MCF 10A (cell line): ENCODE measurements at places on chromosomes 5 and 9. TPM values are rescaled to one million over a fixed set of nuclear protein-coding genes. Genes with fewer than 3 reads are reported as not detected.

- H3K36me3 ChIP-seq, result no peaks in the 10 kb centered on the region
- DNase-seq, result no peak
- no peaks in the 10 kb centered on the region for H3K27me3 ChIP-seq
- H3K4me1 ChIP-seq, result peaks cover 38% of the 10 kb centered on the region
- peak overlapping the region; percentile 94 for H3K27ac ChIP-seq
Measured at GRCh38 chr5:68342693-68343092, 127.1 kb downstream of the PIK3R1 start.

- peak overlapping the region; percentile 38 for H3K4me3 ChIP-seq
- H3K27me3 ChIP-seq, result no peaks in the 10 kb centered on the region
- DNase-seq, result peak; percentile 94
- H3K27ac ChIP-seq, result no peak overlapping the region
- H3K4me1 ChIP-seq, result peaks cover 22% of the 10 kb centered on the region
Measured at GRCh38 chr9:96139592-96140295, 162.2 kb downstream of the HSD17B3 start.

Gene PCDHGB2
- total RNA-seq, result 0.61 and 0.88 TPM in 2 replicates

DNA sequence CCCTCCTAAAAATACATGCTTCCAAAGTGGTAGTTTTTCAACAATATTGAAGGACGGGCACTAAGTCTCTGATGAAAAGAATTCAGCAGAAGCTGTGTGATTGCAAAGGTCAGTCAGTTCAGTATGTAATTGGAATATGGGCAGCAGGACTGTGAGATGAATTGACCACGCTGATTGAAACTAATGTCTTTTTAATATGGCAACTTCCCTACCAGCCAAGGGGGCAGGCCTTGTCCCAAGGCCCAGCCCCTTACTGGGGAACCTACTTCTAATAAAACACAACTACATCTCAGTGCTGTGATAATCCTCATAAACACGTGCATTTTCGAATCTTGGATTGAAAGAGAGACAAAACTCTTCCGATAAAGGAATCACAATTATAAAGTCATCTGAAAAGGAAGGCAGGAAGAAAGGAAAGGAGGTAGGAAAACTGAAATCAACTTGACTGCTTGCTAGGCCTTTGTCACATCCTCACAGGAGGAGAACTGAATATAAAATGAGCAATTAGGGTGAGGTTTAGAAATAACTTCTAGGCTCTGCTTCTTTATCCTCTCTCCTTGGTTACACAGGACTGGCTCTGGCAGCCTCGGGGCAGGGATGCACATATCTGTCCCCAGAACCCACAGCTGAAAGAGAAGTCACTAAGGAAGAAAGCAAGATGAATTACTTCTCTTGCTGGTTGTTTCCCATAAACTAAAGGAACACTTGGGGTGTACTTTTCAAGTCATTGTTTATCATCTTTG, 281.9 kb downstream of the GLIS3 start:
- H3K4me1 ChIP-seq, result no peaks in the 10 kb centered on the region
- H3K4me3 ChIP-seq, result no peak overlapping the region
- H3K27ac ChIP-seq, result no peak overlapping the region
- no peak for DNase-seq
- no peaks in the 10 kb centered on the region for H3K27me3 ChIP-seq
- no peaks in the 10 kb centered on the region for H3K36me3 ChIP-seq

GRCh38 chr5:172541773-172542136, 87.4 kb upstream of the SH3PXD2B start:
- no peaks in the 10 kb centered on the region for H3K4me1 ChIP-seq
- DNase-seq, result no peak
- no peak overlapping the region for H3K4me3 ChIP-seq
- H3K27me3 ChIP-seq, result peaks cover 26% of the 10 kb centered on the region
- H3K36me3 ChIP-seq, result no peaks in the 10 kb centered on the region
- no peak overlapping the region for H3K27ac ChIP-seq

GRCh38 chr5:72067682-72068470, 39.4 kb upstream of the MAP1B start:
- no peak overlapping the region for H3K4me3 ChIP-seq
- DNase-seq, result peak; percentile 76
- no peaks in the 10 kb centered on the region for H3K36me3 ChIP-seq
- H3K27ac ChIP-seq, result peak overlapping the region; percentile 90

DNA sequence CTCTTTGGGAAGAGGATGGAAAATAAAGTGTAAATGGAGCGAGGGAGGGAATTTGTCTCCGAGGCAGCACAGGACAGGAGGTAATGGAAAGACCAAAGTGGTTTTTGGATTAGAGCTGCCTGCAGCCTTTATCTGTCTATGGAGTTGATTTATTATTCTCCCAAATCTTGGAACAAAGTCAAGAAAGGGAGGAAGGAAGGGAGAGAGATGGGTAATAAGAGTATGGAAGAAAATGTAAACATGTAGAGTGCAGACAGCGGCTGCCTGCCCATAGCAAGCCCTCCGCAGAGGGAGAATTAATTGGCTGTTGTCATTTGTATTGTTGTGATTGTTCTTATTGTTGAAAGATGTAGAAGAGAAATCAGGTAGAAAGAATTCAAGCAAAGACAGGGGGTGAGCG, 15.7 kb downstream of the KCNIP1 start:
- no peak overlapping the region for H3K4me3 ChIP-seq
- H3K4me1 ChIP-seq, result peaks cover 27% of the 10 kb centered on the region
- H3K27ac ChIP-seq, result no peak overlapping the region
- H3K36me3 ChIP-seq, result no peaks in the 10 kb centered on the region
- peaks cover 26% of the 10 kb centered on the region for H3K27me3 ChIP-seq
- DNase-seq, result no peak

Gene PCDHB15
- total RNA-seq, result 0.91 and 1.2 TPM in 2 replicates

DNA sequence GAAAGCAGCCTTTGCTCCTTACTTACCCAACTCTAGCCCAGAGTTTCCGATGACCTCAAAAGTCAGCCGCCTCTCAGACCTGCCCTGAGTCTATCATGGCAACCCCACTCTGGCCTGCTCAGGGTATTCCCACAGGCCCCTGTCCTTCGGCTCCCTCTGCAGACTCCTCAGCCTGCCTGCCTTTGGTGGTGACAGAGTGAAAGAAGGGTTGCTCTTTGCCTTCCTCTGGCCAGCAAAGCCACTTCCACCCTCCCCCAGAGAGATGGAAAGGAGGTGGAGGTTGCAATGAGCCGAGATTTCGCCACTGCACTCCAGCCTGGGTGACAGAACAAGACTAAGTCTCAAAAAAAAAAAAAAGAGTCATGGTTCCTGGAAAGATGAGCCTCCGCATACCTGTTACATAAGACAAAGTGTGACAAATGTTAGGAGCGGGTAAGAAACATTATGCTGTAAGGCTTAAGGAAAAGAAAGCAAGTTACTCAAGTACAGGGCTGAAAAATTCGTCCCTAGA, 2.3 kb upstream of the SMIM33 start:
- H3K4me1 ChIP-seq, result peaks cover 6% of the 10 kb centered on the region
- no peak overlapping the region for H3K27ac ChIP-seq
- H3K4me3 ChIP-seq, result no peak overlapping the region
- peak; percentile 45 for DNase-seq

DNA sequence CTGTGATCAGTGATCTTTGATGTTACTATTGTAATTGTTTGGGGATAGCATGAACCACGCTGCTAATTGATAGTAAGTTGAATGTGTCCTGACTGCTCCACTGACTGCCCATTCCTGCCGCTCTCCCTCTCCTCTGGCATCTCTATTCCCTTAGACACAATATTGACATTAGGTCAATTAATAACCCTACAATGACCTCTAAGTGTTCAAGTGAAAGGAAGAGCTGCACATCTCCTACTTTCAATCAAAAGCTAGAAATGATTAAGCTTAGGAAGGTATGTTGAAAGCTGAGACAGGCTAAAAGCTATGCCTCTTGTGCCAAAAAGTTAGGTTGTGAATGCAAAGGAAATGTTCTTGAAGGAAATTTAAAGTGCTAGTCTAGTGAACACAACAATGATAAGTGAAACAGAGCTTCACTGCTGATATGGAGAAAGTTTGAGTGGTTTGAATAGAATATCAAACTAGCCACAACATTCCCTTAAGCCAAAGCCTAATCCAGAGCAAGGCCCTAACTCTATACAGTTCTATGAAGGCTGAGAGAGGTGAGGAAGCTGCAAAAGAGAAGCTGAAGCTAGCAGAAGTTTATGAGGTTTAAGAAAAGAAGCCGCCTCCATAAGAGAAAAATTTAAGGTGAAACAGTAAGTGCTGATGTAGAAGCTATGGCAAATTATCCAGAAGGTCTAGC, 12.9 kb downstream of the CLINT1 start:
- peaks cover 16% of the 10 kb centered on the region for H3K4me1 ChIP-seq
- H3K27ac ChIP-seq, result no peak overlapping the region
- H3K36me3 ChIP-seq, result peaks cover 40% of the 10 kb centered on the region
- H3K27me3 ChIP-seq, result no peaks in the 10 kb centered on the region
- DNase-seq, result no peak
- no peak overlapping the region for H3K4me3 ChIP-seq

Gene ACTBL2
- total RNA-seq, result 0.10 TPM in 1 of 2 replicates, not detected in the other

Gene DAB2IP
- 15.5 and 17.0 TPM in 2 replicates for total RNA-seq

DNA sequence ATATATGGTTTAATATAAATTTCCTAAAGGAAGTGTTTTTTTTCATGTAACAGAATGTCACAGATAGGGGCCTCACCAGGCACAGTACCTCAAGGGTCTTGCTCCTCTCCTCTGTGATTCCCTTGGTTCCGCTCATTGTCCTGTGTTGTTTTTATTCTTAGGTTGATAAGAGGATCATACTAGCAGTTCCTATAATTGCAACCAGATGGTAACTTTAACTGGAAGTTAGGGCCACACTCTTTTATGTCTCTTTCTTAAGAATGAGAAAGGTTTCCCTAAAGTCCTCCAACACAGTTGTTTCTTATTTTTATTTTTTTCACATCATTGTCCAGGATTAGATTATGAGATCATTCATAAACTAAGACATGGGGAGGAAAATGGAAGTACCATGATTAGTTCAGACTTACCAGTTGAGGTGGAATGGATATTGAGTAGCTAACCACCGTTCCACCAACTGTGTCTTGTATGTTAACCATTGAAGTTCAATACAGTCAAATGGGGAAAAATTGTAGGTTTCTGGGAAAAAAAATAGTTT, 41.1 kb downstream of the FAM174A start:
- H3K4me3 ChIP-seq, result no peak overlapping the region
- no peak overlapping the region for H3K27ac ChIP-seq
- no peaks in the 10 kb centered on the region for H3K4me1 ChIP-seq

Gene PCDHA4
- 0.16 and 0.49 TPM in 2 replicates for total RNA-seq

GRCh38 chr5:25107853-25108252, 463.1 kb upstream of the CDH10 start:
- H3K27ac ChIP-seq, result peak overlapping the region; percentile 83
- H3K4me1 ChIP-seq, result peaks cover 15% of the 10 kb centered on the region
- H3K36me3 ChIP-seq, result no peaks in the 10 kb centered on the region
- peak overlapping the region; percentile 56 for H3K4me3 ChIP-seq

DNA sequence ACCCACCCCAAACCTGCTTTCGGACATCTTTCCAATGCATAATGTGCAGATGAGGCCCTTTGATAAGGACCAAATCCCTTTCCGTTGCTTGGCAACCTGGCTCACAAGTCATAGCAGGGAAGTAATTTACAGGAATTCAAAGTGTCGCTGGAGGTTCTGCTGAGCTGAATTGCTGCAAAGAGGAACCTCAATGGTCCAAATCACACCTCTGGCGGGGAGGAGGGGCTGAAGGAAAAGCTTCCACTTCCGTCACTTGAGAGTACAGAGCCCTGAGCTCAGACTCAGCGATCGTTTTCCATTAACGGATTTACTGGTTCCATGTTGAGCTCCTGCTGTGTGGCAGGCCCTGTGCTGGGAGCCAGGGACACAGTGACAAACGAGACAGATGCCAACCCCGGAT, 99.3 kb downstream of the KCNIP1 start:
- peaks cover 52% of the 10 kb centered on the region for H3K27me3 ChIP-seq
- DNase-seq, result no peak
- no peak overlapping the region for H3K4me3 ChIP-seq
- H3K4me1 ChIP-seq, result peaks cover 5% of the 10 kb centered on the region
- no peaks in the 10 kb centered on the region for H3K36me3 ChIP-seq
- no peak overlapping the region for H3K27ac ChIP-seq

- no peaks in the 10 kb centered on the region for H3K36me3 ChIP-seq
- no peak overlapping the region for H3K4me3 ChIP-seq
- DNase-seq, result no peak
Measured at GRCh38 chr9:10052181-10052580, 560.6 kb downstream of the PTPRD start.

DNA sequence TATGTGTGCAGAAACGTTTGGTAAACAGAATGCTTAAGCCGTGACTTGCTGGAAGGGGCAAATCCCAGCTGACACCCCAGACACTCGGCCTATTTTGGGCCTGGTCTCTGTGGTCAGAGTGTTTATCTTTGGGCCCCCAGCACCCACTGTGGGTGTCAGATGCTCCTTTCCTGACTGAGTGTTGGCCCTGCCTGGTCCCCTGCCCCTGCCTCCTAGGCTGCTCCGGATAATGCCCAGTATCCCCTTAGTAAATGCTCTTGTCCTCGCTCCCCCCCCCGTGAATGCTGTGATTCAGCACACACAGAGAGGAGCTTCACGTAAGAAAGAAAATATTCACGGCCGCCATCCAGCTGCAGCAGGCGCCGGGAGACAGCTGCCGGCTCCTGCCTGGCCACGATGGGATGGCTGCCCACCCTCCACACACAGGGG, 11.3 kb upstream of the ANGPTL2 start:
- peaks cover 12% of the 10 kb centered on the region for H3K4me1 ChIP-seq
- no peak overlapping the region for H3K4me3 ChIP-seq
- H3K27me3 ChIP-seq, result peaks cover 14% of the 10 kb centered on the region
- H3K36me3 ChIP-seq, result no peaks in the 10 kb centered on the region
- no peak overlapping the region for H3K27ac ChIP-seq

GRCh38 chr5:177123789-177124485, 9.6 kb upstream of the NSD1 start:
- no peak overlapping the region for H3K27ac ChIP-seq
- H3K27me3 ChIP-seq, result no peaks in the 10 kb centered on the region
- H3K4me1 ChIP-seq, result peaks cover 11% of the 10 kb centered on the region
- peaks cover 5% of the 10 kb centered on the region for H3K36me3 ChIP-seq
- no peak overlapping the region for H3K4me3 ChIP-seq

Gene NMRK1
- total RNA-seq, result 24.6 and 35.5 TPM in 2 replicates

Gene SLC6A19
- not detected in 2 replicates for total RNA-seq

- H3K27ac ChIP-seq, result no peak overlapping the region
- H3K4me1 ChIP-seq, result no peaks in the 10 kb centered on the region
- no peak for DNase-seq
- no peaks in the 10 kb centered on the region for H3K27me3 ChIP-seq
- no peak overlapping the region for H3K4me3 ChIP-seq
- no peaks in the 10 kb centered on the region for H3K36me3 ChIP-seq
Measured at GRCh38 chr9:17004500-17004899, 130.3 kb upstream of the CNTLN start.

GRCh38 chr9:136434580-136435169, 5.0 kb downstream of the INPP5E start:
- H3K36me3 ChIP-seq, result peaks cover 19% of the 10 kb centered on the region
- H3K27me3 ChIP-seq, result no peaks in the 10 kb centered on the region
- peaks cover 16% of the 10 kb centered on the region for H3K4me1 ChIP-seq
- DNase-seq, result no peak

DNA sequence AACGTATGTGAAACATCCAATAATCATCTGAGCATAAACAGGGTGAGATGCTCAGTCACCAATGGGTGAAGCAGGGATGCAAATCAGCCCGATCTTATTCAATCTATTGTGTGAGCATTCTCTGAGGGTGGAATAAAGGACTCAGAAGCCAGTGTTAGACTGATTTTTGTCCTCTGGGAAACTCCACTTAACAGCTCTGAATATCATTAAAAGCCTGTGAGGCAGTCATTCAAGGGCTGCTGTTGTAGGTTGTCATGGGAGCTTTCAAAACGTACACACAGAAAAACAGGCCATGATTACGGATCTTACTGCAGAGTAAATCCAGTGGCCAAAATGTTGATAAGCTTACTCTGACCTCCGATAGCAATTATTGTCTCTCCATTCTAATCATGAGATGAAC, 266.5 kb upstream of the EFNA5 start:
- no peaks in the 10 kb centered on the region for H3K4me1 ChIP-seq
- no peaks in the 10 kb centered on the region for H3K27me3 ChIP-seq
- no peaks in the 10 kb centered on the region for H3K36me3 ChIP-seq
- H3K27ac ChIP-seq, result no peak overlapping the region

Gene PCDHGA6
- total RNA-seq, result 0.44 and 0.49 TPM in 2 replicates
